ENCODE measurements at places on chromosomes 3 and 15.

- DNase-seq = no peak
These were observed 520.4 kb downstream of the FOXP1 start for GRCh38 chr3:71062952-71063772.

GRCh38 chr3:78804251-78805037 lies 963.4 kb downstream of the ROBO1 start:
- no peak for DNase-seq

DNA sequence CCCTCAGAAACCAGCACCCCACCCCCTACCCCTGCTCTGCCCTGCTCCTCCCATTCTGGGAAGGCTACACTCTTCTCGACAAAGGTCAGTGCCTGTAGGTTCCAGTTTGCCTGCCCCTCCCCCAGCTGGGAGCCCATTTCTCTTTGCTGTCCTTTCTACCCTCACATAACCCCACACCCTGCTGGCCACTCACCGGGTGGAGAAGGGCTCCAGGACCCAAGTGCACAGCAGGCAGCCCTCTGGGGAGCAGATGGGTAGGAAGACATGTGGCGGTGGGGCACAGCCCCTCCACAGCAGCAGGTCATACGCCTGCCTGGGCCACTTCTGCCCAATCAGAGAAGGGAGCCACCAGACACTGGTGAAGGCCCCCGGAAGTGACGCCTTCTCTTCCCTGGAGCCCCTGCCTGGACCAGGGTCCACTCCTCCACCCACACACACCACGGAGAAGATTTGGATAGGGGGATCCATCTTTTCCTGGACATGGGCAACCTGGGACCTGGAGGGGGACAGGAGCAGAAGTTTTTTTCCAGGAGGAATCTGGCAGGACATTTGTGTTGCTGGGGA lies at the start of gene THPO:
Gene THPO, minus strand, starts transcription at position 326 of the 564 bp plus-strand sequence. CDS start 1,948 bp downstream, outside the sequence.
- no peak for DNase-seq

DNA sequence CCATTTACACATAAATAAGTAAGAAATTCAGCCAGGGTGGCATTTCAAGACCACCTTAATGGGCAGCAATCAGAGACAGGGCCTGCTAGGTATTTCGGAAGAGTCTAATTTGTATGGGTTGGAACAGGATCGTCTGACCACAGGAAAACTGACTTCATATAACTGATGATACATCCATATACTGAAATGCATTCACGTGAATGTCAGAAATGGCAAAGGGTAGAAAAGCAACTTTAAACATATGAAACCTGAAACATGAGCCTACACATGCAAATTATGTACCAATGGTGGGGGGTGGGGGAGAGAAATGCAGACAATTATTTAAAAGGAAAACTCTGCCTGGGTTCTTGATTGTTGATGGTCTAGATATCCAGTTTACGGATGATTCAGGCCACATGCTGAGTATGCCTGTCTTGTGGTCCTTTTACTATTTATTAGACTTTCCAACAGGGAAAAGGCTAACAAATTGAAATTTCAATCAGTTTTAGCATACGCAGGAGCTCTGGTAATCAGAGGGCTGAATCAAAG lies 582.2 kb downstream of the FOXP1 start:
- DNase-seq = no peak

- DNase-seq = no peak
These were observed 4.9 kb upstream of the PAK6 start for GRCh38 chr15:40233727-40234577.

- no peak for DNase-seq
These were observed 315.6 kb upstream of the IL12A start for GRCh38 chr3:159672728-159673688.

DNA sequence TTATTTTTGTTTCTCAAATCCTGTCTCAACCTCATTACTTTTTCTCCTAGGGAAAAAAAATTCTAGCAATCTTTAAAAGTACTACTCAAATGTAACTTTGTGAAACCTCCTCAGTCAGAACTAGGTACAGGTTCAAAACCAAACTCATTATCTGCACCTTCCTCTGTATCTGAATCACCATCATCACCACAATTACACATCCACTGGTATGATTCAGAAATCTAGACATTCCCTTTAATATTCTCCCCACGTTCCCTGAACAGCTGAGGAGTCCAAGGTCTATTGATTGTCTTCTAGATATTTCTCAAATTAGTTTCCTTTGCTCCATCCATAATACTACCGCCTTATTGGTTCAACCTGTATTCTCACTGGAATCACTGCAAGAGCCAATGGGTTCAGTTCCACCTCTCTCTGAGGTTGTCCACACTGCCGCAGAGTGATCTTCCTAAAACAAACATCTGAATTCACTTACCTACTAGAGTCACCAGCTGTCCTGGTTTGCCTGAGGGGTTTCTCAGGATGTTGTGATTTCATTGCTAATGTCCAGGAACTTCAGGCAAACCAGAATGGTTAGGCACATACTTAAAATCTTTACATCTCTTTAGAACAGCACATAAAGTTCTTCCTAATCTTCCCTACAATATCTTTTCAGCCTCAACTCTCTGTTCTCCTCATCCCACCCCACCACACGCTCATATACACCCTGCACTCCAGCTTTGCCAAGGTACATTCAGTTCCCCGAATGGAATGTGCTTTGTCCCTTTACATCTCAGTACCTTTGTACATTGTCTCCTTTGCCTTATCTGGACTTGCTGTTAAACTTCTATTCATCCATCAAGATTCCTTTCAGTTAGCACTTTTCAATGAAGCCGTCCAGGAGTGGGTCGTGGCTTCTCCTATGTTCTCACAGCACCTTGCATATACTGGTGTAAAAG lies 24.2 kb downstream of the ATP13A4 start:
- no peak for DNase-seq

DNA sequence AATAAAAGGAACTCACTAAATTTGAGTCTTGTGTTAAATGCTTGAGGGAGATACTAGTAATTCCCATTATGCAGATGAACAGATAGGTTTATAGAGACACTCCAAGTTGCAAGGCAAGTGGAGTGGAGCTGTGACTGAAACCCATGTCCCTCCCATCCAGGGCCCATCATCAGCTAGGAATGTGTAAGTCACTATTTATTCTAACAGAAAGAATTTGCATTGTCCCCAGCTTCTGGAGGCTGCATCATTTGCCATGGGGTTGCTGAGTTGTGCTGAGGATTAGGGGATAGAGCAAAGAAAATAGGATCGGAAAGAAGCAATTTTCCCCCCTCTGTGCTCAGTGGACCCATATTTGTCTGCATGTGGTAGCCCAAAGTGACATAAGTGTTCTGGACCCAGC lies 197.4 kb upstream of the RGMA start:
- DNase-seq = no peak

GRCh38 chr3:18946524-18946923 lies 201.8 kb upstream of the KCNH8 start:
- DNase-seq = no peak

DNA sequence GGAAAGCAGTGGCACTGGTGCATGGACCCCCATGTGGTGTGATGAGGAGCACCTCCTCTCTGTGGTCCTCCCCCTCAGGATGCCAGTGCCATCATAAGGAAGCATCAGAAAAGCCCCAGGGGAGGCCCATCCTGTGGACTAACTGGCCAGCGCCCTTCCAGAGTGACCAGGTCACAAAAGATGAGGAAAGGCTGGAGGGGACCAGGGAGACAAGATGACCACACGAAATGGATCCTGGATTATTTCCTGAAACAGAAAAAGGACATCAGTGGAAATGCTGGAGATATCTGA lies 56.4 kb downstream of the TPRA1 start:
- no peak for DNase-seq

- DNase-seq = no peak
These were observed 19.8 kb downstream of the MORC1 start for GRCh38 chr3:109098079-109098644.

- no peak for DNase-seq
These were observed 81.3 kb upstream of the ABI3BP start for GRCh38 chr3:101074518-101074917.

GRCh38 chr3:51794206-51794605 lies 15.2 kb upstream of the IQCF6 start:
- DNase-seq = no peak

DNA sequence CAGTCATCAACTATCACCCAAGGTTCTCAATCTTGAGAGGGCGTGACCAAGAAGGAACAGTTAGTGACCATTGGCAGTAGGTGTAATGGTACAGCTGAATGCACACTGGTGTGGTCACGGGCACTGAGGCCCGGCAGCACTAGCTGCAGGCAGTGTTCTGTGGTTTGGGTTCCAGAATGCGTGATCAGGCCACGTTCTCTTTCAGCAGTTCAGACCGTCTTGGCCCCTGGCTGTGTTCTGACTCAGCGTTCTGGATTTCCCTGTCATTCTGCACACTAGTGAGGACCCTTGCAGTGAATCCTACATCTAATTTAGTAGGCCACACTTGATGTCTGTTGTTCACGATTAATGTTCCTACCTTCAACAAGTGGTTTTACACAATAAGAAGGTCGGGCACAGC lies 220.5 kb upstream of the SLCO3A1 start:
- DNase-seq = no peak

- DNase-seq = no peak
These were observed 4.5 kb downstream of the THRB start for GRCh38 chr3:24490151-24490550.

GRCh38 chr15:98421419-98422129 lies 226.8 kb upstream of the IGF1R start:
- no peak for DNase-seq

GRCh38 chr15:68608206-68608843 lies 29.5 kb downstream of the CORO2B start:
- DNase-seq = no peak

DNA sequence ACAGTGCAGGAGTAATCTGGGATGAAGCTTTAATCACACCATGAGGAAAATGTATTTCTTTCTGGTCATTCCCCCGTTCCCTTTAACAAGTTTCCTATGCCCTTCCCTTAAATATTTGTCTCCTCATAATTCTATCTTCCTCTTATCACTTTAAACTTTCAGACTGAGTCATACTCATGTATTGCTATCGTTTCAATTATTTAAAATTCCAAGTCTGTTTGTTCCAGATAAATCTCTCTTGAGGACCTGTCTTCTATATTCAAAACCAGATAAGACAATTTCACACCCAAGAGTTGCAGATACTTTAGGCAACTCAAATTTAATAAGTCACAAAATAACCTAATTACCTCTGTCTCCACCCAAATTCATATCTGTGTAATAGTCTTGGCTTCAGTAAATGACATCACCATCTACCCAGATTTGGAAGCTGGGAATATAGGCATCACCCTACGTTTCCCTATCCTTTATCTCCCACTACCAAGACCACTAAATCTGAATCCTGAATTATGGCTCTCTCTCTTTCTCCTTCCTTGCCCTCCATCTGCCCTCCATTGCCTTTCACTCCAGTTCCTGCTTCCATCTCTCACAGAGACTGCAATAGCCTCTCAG lies 220.1 kb downstream of the PYDC2 start:
- DNase-seq = no peak

DNA sequence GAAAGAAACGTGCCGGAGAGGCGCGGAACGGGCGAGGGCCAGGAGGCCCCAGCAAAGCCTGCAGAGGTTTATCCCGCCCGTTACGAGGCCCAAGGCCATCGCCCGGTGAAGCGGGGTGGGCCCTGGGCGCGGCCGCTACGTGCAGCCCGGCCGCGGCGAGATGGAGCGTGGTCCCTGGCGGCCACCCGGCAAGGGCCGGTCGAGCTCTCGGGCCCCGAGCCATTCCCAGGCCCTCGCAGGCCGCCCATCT lies 1.1 kb downstream of the PKM start:
- no peak for DNase-seq

DNA sequence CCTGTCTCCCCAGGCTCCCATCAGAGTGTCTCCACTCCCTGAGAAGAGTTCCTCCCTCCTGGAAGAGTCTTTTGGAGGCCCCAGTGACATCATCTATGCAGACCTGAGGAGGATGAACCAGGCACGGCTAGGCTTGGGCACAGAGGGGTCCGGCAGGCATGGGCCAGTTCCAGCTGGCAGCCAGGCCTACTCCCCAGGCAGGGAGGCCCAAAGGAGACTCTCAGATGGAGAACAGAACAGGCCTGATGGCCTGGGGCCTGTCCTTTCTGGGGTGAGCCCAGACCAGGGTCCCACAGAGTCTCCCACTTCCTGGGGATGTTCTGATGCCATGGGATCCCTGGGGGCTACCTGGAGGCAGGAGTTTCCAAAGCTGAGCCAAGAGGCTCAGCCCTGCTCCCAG lies 8.5 kb downstream of the SH2D7 start:
- DNase-seq = no peak

DNA sequence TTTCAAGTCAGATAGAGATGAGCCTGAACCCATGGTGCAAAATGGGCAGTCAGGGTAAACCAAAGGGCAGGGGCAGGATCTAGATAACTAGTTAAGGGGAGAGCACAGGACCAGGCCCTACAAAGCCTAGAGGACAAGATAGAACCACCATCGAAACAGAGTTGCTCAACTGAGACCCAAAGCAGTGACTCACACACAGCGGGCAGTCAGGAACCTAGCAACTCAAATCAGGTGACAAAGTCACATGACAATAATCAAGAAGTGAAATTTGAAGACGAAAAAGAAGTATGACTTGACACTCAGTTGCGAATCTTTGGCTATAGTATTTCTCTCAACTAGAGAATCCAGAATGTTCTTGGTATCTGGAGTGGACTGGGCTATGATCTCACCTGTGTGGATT lies 136.0 kb upstream of the PTPRG start:
- DNase-seq = no peak

DNA sequence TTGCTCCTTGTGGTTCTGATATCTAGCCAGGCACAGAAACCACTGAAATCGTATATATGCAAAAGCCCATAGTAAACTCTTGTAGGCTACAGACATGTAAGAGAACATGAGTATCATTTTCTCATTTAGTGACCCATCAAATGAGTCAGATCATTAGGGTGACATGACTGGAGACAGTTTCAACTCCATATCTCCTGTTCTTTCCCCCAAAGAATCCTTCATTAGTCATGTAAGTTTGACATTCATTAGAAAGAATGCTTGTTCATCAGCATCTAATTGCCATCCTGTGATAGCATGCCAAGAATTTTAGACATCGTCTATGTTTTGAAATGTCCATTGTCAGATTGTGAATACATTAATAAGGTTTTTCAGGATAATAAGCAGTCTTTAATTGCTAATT lies 264.9 kb upstream of the TPM1 start:
- DNase-seq = no peak

DNA sequence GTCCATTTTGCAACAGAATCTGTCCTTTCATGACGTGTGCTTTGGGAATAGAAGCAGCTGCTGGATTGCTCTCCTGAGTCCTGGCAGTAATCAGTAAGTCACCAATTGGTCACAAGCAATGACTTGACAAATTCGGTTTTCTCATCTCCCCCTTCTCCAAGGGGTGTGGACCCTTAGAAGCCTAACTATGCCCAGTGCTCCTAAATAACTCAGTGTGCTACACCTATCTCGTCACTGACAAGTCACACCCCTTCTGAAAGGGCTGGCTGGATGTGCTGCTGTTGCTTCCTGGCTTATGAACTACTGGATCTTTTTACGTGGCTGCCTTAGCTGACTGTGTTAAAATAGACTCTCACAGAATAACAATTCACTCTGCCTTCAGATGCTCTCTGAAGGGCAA lies 1351.5 kb downstream of the ZPLD1 start:
- no peak for DNase-seq

DNA sequence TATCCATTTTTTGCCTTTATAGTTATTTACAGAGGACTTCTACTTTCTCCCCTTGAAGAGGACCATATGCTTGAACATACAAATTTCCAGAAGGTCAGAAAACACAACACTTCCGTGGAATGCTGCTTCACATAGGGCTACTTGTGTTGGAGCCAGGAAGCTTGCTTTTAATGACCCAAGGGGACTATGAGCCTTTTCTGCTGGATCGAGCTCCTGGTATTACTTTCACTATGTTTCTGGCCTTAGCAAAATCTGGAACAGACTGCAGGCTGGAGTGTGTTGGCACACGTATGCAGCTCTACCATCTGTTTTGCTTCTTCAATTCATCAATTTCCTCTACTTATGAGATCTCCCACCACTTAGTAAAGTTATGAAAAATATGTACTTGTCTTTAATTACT lies 69.3 kb upstream of the CBLB start:
- DNase-seq = no peak

All from amniotic stem cell (primary cell).